ENCODE measurements at places on chromosomes 1 and 21. TPM values are rescaled to one million over a fixed set of nuclear protein-coding genes. Genes with fewer than 3 reads are reported as not detected.

OR2T29 gene
- polyA plus RNA-seq: not detected

TSSK3 gene
- polyA plus RNA-seq: 0.78 TPM

RAB29 gene
- 8.3 TPM for polyA plus RNA-seq

SLC16A4 gene
- 33.0 TPM for polyA plus RNA-seq

HES3 gene
- polyA plus RNA-seq: not detected

MNDA gene
- 8.7 TPM for polyA plus RNA-seq

WDR64 gene
- 0.22 TPM for polyA plus RNA-seq

LCE2A gene
- not detected for polyA plus RNA-seq

TFB2M gene
- polyA plus RNA-seq: 9.4 TPM

TMEM240 gene
- polyA plus RNA-seq: 30.3 TPM

KCNJ9 gene
- not detected for polyA plus RNA-seq

FASLG gene
- 0.07 TPM for polyA plus RNA-seq

JAK1 gene
- 160 TPM for polyA plus RNA-seq

SLAMF1 gene
- polyA plus RNA-seq: 0.68 TPM

IKBKE gene
- 1.3 TPM for polyA plus RNA-seq

OR2L5 gene
- not detected for polyA plus RNA-seq

ARHGAP30 gene
- polyA plus RNA-seq: 1.6 TPM

HOOK1 gene
- 0.35 TPM for polyA plus RNA-seq

AGPAT3 gene
- polyA plus RNA-seq: 11.6 TPM

INAVA gene
- polyA plus RNA-seq: 0.18 TPM

Data from ovary (tissue), 10 donors.